ENCODE measurements at places on chromosomes 4 and X. TPM values are rescaled to one million over a fixed set of nuclear protein-coding genes. Genes with fewer than 3 reads are reported as not detected.

DNA sequence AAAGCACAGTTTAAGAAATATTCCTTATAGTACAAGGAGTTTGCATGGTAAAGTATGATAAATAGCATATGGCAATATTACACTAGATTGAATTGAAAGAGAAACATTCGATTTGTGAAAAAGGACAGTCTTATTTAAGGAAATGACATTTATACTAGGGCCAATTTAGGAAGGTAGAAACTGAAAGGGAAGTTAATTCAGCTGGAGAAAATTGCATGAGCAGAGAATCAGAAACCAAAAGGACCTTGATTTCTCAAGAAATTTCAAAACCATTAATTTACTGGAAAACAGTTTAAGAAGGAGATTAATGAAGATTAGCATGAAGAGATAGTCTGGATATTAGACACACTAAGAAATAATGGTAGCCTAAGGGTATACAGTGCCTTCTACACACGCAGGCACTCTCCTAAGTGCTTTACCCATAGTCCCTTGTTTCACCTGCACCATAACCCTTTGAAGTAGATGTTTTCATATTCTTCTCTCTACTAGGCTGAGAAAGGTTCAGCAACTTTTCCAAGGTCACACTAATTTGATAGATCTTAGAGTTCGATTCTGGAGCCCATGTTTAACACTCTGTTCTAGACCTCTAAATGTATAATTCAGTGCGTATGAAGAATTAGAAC lies 259.1 kb upstream of the SLIT2 start:
- DNase-seq: no peak
- no peaks in the 10 kb centered on the region for H3K4me1 ChIP-seq
- no peak overlapping the region for H3K27ac ChIP-seq
- no peak overlapping the region for H3K4me3 ChIP-seq
- no peaks in the 10 kb centered on the region for H3K36me3 ChIP-seq

GRCh38 chr4:25955705-25956104 lies 41.7 kb downstream of the SMIM20 start:
- H3K27me3 ChIP-seq: peaks cover 2% of the 10 kb centered on the region
- H3K27ac ChIP-seq: no peak overlapping the region
- H3K36me3 ChIP-seq: no peaks in the 10 kb centered on the region
- no peaks in the 10 kb centered on the region for H3K4me1 ChIP-seq

Gene TRIM61
- 1.7 TPM for total RNA-seq

Gene ASB12
- not detected for total RNA-seq

Gene XG
- not detected for total RNA-seq

Gene NOX1
- total RNA-seq: not detected

Gene GDI1
- 111 TPM for total RNA-seq

Gene XPNPEP2
- 0.09 TPM for total RNA-seq
